ENCODE measurements at places on chromosomes 3 and 15. TPM values are rescaled to one million over a fixed set of nuclear protein-coding genes. Genes with fewer than 3 reads are reported as not detected.

Gene CLK3
- total RNA-seq: 51.4 TPM

Gene ANKRD63
- not detected for total RNA-seq

Gene LRTM1
- not detected for total RNA-seq

Gene PAK6
- 0.26 TPM for total RNA-seq

Gene PLA2G4E
- not detected for total RNA-seq

Gene TUSC7
- total RNA-seq: not detected

Gene SPINK8
- not detected for total RNA-seq

Gene CLDN18
- total RNA-seq: not detected

- no peak for DNase-seq
Observed at GRCh38 chr3:82208002-82208710, 446.7 kb upstream of the GBE1 start.

GRCh38 chr3:58016710-58017109 is 8.5 kb downstream of the FLNB start:
- DNase-seq: no peak

DNA sequence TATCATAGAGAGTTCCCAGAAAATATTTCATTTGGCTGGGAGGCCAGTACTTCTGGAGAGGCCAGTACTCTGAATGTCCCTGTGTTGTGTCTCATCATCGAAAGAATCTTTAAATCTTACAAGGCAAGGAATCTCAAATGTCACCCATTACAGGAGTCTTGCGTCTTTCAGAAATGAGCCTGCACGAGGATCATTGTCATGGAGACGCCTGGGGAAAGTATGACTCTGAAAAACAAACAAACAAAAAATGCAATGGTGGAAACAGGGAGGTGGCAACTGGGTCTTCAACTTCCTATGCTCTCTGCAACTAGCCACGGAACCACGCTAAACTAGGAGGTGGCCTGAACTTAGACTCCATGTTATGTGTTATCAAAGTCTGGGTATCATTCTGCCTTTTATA is 804.6 kb downstream of the EPHA3 start:
- DNase-seq: no peak

- DNase-seq: no peak
Observed at GRCh38 chr3:179184826-179185225, 36.7 kb downstream of the PIK3CA start.

DNA sequence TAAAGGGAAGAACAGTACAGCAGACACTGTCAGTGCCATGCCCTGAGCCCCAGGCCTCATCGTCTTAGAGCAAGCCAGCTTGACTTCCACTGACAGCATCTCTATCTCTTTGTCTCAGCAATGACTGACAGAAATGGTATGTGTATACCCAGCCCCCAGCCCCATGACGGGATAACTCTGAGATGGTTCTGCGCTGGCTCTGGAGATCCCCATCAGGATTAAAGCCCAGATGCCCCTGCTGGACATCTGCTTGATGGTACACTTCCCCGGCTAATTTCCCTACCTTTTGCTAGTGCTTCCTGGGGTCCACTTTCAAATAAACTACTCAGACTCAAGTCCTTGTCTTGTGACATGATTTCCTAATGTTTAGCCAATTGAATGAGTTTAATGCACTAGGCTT is 7.6 kb downstream of the NMNAT3 start:
- DNase-seq: no peak

DNA sequence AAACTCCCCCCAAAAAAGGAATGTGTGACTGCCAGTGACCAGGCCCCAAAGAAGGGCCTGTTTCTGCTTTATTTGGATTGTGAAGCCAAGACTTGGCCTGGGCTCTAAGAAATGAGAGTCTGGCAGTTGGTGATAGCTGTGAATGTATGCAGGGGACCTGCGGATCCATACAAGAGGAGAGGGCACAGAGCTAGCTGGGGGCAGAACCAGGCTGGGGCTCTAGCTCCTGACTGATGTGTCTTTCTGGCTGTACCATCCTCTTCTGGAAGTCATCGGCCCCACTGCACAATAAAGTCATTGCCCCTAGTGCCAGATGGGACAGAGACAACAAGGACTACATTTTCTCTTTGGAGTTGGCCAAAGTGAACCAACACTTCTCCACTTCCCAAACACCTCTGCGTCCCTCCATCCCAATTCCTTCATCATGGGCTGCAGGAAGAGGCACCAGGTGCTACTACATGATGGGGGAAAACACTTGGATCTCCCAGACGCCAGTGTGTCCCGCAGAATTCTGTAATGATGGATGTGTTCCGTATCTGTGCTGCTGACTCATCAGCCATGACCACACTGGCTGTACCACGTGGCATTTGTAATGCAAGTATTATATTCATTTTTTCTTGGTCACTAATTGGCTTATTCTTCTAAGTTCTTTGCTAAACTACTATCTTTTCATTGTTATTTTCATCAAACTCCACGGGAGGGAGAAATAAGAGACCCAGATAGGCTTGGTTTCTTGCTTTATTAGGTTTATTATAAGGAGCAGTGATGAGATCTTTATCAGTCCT is 1.7 kb upstream of the PLA2G4F start:
- DNase-seq: peak; percentile 62

DNA sequence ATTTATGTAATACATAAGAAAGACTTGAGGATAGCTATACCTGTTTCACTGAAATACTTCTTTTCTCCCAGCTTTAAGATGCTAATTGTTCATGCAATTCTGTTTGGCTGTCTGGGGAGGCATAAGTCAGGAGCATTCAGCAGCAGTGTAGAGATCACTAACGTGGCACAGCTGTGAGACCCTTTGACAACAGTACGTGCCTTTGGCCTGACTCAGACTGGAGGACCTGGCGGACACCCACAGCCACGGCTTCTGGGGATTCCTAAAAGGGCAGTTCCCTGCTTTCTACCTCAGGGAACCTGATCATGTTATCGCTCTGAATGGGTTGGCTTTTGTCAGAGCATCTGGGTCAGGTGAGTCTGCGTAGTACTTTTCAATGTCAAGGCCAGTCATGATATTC is 295.0 kb upstream of the ICE2 start:
- no peak for DNase-seq

DNA sequence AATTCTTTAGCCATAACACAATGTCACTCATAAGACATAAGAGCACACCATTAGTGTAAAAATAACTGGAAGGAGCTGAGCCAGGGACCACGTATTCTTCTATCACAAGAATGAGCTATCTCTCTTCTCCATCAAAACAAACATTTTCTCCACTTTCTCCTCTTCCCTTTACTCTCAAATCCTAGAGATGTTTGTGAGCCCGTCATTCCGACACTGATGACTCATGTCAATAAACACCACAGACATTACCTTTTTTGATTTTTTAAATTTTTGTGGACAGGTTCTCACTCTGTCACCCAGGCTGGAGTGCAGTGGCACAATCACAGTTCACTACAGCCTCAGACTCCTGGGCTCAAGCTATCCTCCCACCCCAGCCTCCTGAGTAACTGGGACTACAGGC is 86.6 kb downstream of the MEX3B start:
- DNase-seq: no peak

GRCh38 chr3:12813967-12814366 is 17.5 kb downstream of the CAND2 start:
- no peak for DNase-seq

- peak; percentile 51 for DNase-seq
Observed at GRCh38 chr15:62432702-62433398, 267.8 kb upstream of the C2CD4B start.

DNA sequence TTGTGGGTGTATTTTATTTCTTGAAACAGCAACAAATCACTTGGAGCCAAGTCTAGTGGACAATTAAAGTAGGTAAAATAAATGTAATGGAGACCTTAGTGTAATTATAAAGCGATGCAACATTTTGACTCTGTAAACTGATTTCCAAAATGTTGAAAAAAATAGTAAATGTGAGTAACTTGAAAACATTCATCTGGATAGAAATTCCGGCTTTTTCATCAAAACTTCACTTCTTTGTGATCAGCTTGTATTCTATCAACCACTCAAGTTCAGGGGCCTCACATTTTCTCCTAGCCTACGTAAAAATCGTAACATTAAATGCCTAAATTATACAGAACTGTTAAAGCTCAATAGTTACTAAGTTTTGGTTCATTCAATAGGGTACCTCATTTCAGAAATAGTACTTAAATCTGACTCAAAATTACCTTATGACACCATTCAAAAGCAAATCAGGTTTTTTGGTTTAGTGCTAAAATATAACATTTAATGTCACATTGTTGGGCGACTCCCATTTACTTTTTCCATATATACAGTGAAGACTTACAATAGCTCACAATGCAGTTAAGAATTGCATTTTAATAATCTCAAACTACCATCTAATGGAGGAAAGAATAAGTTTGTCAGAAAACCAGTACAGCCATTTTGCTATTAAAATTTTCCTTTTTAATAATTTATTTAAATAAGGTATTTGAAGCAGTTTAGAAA is 12.7 kb downstream of the CCNL1 start:
- DNase-seq: no peak

DNA sequence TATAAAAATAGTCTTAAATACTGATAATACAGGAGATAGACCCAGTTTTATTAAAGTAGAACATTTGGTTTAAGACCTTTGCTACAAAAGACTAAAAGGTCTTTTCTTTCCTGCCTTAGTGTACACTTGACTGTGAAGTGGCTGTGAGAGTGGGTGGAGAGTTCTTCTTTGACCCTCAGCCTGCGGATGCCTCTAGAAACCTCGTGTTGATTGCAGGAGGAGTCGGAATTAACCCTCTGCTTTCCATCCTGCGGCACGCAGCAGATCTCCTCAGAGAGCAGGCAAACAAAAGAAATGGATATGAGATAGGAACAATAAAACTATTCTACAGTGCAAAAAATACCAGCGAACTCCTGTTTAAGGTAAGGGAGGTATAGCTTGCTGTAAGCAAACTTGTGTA is 36.5 kb downstream of the OXNAD1 start:
- DNase-seq: no peak

GRCh38 chr3:139710212-139710611 is 32.4 kb upstream of the NMNAT3 start:
- DNase-seq: no peak
